ENCODE measurements at places on chromosomes 5 and 9. TPM values are rescaled to one million over a fixed set of nuclear protein-coding genes. Genes with fewer than 3 reads are reported as not detected.

LCN15 gene
- total RNA-seq: 0.49 TPM

PCDHB2 gene
- total RNA-seq: 44.9 TPM

ACSL6 gene
- 0.80 TPM for total RNA-seq

DUSP1 gene
- total RNA-seq: 25.3 TPM

GLRA1 gene
- total RNA-seq: not detected

NRG2 gene
- total RNA-seq: not detected

CDO1 gene
- 2.9 TPM for total RNA-seq

CARTPT gene
- 148 TPM for total RNA-seq

DNA sequence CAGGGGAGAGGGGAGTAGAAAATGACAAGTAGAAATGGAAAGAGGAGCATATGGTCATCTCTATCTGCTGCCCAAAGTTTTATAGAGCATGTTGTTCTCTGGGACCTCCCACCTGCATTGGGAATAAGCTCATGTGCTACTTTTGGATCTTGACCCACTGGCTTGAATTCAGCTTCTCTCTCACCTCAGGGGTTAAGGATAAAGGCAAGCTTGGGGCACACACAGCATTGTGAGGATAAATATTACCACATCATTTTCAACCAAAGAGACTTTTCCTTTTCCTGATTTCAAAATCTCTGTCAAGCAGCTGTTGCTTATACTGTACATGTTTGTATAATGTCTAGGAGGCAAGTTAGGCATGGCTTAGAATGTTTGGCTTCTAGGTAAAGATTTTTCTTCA lies 16.6 kb downstream of the ATP10B start:
- H3K36me3 ChIP-seq: no peaks in the 10 kb centered on the region
- H3K4me3 ChIP-seq: no peak overlapping the region
- no peaks in the 10 kb centered on the region for H3K27me3 ChIP-seq
- no peak for DNase-seq

DNA sequence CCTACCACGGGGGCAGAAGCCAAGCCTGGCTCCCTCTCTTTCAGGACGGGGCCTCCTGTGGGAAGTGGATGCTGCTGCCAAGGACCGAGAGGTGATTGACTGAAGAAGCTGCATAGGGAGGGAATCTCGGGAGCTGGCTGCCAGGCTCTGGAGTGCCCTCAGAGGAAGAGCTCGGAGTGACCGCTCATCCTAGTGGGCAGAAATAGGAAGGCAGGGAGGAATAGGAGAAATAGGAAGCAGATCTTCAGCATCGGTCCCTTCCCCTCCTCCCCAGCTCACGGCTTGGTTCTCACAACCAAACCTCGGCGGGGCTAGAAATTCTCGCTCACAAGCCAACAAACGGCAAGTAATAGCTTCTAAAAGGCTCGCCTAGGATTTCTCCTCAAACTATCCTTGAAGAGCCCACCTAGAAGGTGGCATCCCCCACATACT lies 159.9 kb upstream of the RAI14 start:
- H3K27me3 ChIP-seq: peaks cover 2% of the 10 kb centered on the region
- H3K4me1 ChIP-seq: peaks cover 10% of the 10 kb centered on the region
- no peak overlapping the region for H3K4me3 ChIP-seq
- DNase-seq: no peak
- H3K27ac ChIP-seq: no peak overlapping the region

DNA sequence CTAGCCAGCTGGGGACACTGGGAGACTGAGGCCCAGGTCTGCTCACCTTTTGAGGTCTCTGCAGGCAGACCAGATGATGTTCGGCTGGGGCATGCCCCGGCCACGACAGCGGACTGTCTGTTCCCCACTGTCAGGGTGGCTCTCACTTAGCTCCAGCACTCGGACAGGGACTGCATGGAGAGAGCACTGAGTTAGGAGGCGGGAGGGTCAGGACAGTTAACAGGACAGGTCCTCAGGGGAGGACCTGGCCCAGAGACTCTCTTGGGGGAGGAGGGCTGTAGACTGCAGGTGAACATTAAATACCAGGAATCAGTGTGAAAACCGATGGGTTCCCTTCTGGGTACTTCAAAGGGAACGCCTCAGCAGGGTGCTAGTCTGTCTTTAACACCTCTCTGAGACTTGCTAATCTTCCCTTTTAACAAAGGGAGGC lies 25.1 kb downstream of the PDGFRB start:
- H3K4me3 ChIP-seq: no peak overlapping the region
- no peak for DNase-seq
- H3K27me3 ChIP-seq: peaks cover 16% of the 10 kb centered on the region
- no peak overlapping the region for H3K27ac ChIP-seq

DNA sequence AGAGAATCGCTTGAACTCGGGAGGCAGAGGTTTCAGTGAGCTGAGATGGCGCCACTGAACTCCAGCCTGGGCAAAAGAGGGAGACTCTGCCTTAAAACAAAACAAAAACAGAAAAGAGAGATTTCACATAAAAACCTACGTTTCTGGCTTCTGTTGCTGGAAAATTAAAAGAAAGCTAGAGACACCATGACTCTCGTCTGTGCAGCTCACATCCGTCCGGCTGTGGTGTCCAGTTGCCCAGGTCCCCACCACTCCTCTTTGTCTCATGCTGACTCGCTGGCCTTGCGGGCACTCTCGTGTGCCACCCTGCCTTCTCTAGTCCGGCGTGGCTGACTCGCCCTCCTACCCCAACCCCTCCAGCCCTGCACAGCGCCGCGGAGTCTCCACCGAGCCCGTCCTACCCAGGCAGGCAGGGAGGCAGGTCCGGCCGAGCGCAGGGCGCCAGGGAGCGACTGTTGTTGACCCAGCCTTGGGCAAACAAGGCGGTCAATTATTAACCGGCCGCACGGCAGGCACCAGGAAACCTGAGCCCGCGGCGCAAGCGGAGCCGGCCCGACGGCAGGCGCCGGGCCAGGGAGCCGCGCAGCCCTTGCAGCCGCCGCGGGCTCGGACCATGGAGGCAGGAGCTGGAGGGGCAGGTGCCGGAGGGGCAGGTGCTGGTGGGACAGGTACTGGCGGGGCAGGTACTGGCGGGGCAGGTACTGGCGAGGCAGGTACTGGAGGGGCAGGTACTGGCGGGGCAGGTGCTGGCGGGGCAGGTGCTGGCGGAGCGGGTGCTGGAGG lies at the start of gene PRRT1B:
PRRT1B (plus strand) TSS at position 521 of the 783 bp plus-strand sequence; CDS start at position 614, 93 bp downstream.
- H3K4me1 ChIP-seq: peaks cover 11% of the 10 kb centered on the region
- H3K36me3 ChIP-seq: peaks cover 29% of the 10 kb centered on the region
- DNase-seq: no peak
- H3K27me3 ChIP-seq: peaks cover 38% of the 10 kb centered on the region
- peak within 1 kb of the TSS; percentile 69 for H3K4me3 ChIP-seq

DNA sequence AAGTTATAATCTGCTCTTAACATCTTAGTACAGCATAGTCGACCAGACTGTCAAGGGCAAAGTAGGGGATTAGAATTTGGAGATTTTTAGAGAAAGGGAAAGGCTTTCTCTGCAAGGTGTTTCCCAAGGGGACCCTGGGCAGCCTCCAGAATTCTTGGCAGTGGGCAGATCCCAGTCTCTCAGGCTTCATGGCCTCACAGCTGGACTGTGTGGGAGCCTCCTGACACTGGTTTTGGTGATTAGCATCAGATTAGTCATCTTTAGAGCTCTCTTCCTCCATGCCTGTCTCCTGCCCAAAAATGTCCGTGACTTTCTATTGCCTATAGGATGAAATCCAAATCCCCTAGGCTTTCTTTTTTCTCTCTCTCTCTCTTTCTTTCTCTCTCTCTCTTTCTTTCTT lies 370.7 kb downstream of the ZSWIM6 start:
- H3K4me1 ChIP-seq: peaks cover 61% of the 10 kb centered on the region
- peaks cover 2% of the 10 kb centered on the region for H3K27me3 ChIP-seq
- H3K27ac ChIP-seq: no peak overlapping the region
- H3K4me3 ChIP-seq: no peak overlapping the region

DNA sequence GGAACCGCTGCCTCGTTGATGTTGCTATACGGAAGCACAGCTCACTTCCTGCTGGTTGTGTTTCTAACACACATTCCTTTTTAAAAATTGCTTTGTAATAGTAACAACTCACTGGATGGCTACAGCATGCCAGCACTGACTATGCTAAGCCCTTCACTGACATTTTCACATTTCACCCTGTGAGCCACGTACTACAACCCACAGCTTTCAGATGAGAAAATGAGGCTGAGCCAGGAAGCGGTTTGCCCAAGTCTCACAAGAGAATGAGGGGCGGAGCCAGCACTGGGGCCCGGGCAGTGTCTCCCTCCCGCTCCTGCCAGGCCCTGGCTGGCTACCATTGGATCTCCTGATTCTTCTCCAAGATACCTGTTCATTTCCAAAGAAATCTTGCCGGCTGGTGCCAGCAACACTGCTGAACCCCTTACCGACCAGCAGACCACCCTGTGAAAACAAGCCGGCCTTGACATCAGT lies 38.3 kb downstream of the FAM78A start:
- peaks cover 8% of the 10 kb centered on the region for H3K27me3 ChIP-seq
- H3K4me3 ChIP-seq: no peak overlapping the region
- peak overlapping the region; percentile 82 for H3K27ac ChIP-seq

GRCh38 chr5:26572480-26572879 lies 465.9 kb downstream of the CDH9 start:
- DNase-seq: no peak
- no peaks in the 10 kb centered on the region for H3K36me3 ChIP-seq
- H3K27me3 ChIP-seq: peaks cover 3% of the 10 kb centered on the region
- peaks cover 5% of the 10 kb centered on the region for H3K4me1 ChIP-seq

GRCh38 chr5:17813214-17813613 lies 179.0 kb downstream of the TAF11L14 start:
- DNase-seq: no peak
- H3K36me3 ChIP-seq: no peaks in the 10 kb centered on the region
- no peak overlapping the region for H3K27ac ChIP-seq
- no peaks in the 10 kb centered on the region for H3K27me3 ChIP-seq

DNA sequence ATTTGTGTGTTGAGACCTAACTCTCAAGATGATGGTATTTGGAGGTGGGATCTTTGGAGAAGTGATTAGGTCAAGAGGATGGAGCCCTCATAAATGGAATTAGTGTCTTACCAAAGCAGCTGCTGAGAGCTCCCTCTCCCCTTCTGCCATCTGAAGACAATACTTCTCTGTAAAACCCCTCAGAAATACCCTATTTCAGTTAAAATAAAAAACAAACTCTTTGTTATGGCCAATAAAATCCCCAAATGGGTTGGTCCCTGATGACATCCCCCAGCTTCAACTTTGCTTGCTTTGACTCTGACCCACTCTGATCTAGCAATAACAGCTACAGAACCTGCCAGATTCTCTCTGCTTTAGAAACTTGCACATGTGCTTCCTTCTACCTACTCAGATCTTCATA lies 100.9 kb downstream of the SNCAIP start:
- DNase-seq: no peak
- H3K36me3 ChIP-seq: peaks cover 44% of the 10 kb centered on the region
- peak overlapping the region; percentile 26 for H3K27ac ChIP-seq

GRCh38 chr9:98607152-98607551 lies 101.6 kb downstream of the GABBR2 start:
- no peak overlapping the region for H3K4me3 ChIP-seq
- no peak for DNase-seq
- no peaks in the 10 kb centered on the region for H3K36me3 ChIP-seq
- H3K27me3 ChIP-seq: no peaks in the 10 kb centered on the region

DNA sequence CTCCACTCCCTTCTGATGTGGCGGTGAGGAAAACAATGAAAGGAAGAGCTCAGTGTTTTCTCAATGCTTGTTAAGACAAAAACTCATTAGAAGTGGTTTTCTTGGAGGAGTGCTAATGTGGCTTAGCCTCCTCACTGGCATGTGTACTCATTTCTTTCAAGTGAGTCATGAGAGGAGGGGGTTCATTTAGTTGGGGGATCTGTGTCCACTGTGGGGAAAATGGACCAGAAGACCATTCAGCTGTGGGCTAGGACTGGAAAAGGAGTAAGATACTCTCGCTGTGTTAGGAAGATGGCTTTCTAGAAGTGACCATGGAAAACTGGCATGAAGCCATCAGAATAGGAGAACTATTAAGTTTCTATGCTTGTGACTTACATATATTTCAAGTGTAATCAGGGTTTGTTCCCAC lies 23.5 kb downstream of the KLF9 start:
- no peaks in the 10 kb centered on the region for H3K36me3 ChIP-seq
- H3K27ac ChIP-seq: no peak overlapping the region
- H3K27me3 ChIP-seq: peaks cover 4% of the 10 kb centered on the region
- no peak for DNase-seq
- no peak overlapping the region for H3K4me3 ChIP-seq
- H3K4me1 ChIP-seq: peaks cover 25% of the 10 kb centered on the region

- no peak for DNase-seq
- H3K4me1 ChIP-seq: no peaks in the 10 kb centered on the region
- H3K27ac ChIP-seq: no peak overlapping the region
- no peak overlapping the region for H3K4me3 ChIP-seq
Measured at GRCh38 chr5:143979044-143979690, 167.2 kb downstream of the HMHB1 start.

DNA sequence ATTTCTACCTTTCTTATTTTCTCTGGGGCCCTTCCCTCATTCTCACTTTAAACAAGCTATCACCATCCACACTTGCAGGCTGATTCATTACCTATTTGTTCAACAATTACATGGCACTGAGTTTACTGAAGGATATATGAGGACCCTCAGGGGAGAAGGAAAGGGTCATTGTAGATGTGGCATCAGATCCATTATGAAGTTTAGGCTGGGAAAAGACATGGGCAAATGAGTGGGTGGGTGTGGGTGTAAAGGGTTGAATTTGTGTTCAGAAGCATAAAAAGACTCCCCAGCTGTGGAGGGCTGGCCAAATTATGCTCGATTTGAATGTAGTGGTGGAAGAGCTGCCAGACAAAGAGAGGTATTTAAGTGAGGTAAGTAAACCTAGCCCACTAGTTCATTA lies 55.9 kb upstream of the MTAP start:
- no peak for DNase-seq
- H3K27ac ChIP-seq: no peak overlapping the region
- H3K4me3 ChIP-seq: no peak overlapping the region

GRCh38 chr9:84699984-84700383 lies 30.5 kb downstream of the NTRK2 start:
- H3K4me3 ChIP-seq: no peak overlapping the region
- H3K4me1 ChIP-seq: peaks cover 5% of the 10 kb centered on the region
- H3K36me3 ChIP-seq: no peaks in the 10 kb centered on the region
- DNase-seq: no peak
- no peaks in the 10 kb centered on the region for H3K27me3 ChIP-seq
